GM23338 (cell line): ENCODE measurements at places on chromosomes 7 and 10.
A peak's percentile ranks its signal among the peaks of the same experiment; 100 is the strongest.

DNA sequence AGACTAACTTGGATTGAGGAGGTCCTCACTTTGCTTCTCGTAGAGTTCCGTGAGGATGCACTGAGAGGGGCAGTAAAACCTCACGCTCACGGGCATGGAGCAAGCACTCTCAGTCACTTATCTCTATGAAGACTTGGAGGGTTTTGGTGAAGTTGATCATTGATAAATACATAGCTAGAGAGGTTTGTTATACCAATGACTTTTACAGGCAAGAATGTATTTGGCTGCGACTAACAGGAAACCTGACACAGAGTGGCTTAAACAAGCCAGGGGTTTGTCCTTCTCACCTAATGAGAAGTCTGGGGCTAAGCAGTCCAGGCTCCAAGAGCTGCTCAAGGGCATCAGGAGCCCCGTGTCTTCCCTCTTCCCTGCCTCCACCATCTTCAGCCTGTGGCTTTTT lies 6.1 kb downstream of the BICC1 start:
- DNase-seq: no peak

- peak; percentile 30 for DNase-seq
Observed at GRCh38 chr10:122557516-122557915, 3.0 kb upstream of the DMBT1 start.

DNA sequence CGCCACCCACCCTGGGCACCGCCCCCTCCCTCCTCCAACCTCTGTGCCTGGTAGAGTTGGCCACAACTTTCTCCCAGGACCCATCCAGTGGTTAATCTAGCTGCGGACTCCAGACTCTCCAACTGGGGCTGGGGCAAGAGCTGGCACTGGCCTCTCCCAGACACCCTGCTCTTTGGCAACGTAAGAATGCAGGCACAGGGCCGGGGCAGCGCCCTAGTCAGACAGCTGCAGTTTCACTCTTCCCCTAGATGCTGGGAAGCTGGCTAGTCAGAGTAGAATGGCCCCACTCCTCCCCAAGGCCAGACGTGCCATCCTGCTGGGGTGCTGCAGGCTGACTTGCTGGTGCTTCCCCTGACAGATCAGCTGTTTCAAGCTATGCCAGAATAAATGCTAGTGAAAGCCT lies 22.1 kb downstream of the HSPA12A start:
- no peak for DNase-seq

- DNase-seq: no peak
Observed at GRCh38 chr7:132482866-132483265, 93.4 kb downstream of the PLXNA4 start.

- DNase-seq: peak; percentile 73
Observed at GRCh38 chr10:84008878-84009277, 130.4 kb upstream of the GHITM start.

- no peak for DNase-seq
Observed at GRCh38 chr7:44693641-44694313, 54.9 kb upstream of the ZMIZ2 start.

DNA sequence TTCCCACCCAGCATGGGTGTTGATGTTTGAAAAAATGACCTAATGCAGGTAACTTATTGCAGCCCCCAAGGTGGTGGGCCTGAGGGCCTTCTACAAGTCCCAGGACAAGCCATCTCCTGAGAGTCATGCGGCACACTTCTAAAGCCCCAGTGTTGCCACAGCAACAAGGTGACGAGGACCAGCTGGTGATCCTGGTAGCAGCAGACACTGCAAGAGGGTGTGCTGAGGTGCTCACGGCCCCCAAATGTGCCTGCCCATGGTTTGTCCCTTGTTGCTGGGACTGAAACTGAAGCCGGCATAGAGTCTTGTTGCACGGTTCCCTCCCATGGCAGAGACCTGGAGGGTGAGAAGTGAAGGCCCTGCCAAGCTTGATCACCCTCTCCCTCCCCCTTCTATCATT lies 333.2 kb upstream of the MGMT start:
- DNase-seq: no peak

DNA sequence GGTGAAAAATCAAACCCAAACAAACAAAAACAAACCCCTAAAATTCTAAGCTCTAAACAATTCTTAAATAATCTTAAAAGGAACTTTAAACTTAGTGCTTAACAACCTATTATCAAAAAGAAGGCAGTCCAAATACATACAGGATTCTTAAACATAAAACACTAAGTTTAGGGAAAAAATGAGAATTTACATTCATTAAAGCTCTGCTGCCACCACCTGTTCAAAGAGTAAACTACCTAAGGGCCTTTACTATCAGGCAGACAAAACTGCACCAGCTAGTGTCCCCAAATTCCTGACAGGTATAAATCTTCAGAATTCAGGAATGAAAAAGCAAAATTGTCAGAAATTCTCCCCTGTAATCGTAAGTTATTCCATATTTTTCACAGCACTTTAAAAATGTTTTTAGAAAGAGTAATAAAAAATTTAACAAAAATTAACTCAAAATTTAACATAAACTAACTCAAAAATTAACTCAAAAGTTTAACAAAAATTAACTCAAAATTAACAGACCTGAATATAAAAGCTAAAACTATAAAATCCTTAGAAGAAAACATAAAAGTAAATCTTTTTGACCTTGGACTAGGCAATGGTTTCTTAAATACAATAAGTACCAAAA lies 55.1 kb downstream of the PDZD8 start:
- DNase-seq: peak; percentile 71

DNA sequence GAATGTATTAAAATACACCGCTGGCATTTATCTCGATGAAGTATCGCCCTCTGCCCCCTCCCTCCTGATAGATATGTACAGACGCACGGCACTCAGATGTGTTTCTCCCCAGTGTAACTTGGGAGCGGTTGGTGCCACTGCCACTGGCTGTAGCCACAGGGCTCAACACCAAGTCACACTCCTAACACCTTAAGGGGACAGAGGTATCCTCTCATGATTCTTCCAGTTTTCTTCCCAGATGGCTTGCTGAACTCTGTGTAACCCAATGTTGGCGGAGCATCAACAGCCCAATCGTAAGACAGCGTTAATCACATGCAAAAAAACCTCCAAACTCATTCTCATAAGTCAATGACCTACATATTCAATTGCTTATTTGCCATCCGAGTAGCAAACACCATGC lies 35.5 kb downstream of the CTBP2 start:
- no peak for DNase-seq

GRCh38 chr7:5377816-5378215 lies 45.8 kb downstream of the TNRC18 start:
- DNase-seq: no peak

- DNase-seq: no peak
Observed at GRCh38 chr10:8073691-8074416, 19.4 kb downstream of the GATA3 start.
